ENCODE measurements at places on chromosomes 4 and X.

DNA sequence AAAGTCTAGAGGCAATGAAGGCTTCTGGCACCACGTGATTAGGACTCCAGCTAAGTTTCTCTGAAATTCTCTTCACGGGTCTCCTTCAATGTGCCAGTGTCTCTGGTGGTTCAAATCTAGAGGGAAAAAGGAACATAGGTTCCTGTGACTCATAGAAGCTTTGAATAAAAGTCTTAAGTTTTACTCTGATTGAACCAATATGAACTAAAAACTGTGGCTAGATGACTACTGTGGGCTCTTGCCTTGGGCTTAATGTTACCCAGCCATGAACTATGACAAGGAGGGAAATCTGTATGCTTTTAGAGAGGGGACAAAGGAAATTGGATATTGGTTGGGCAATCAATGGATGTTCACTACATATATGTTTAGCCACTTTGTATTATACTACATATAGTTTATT, 49.9 kb upstream of the TEX13D start:
- no peak for DNase-seq

- DNase-seq: no peak
Observed at GRCh38 chr4:129929052-129929451, 833.1 kb downstream of the C4orf33 start.

DNA sequence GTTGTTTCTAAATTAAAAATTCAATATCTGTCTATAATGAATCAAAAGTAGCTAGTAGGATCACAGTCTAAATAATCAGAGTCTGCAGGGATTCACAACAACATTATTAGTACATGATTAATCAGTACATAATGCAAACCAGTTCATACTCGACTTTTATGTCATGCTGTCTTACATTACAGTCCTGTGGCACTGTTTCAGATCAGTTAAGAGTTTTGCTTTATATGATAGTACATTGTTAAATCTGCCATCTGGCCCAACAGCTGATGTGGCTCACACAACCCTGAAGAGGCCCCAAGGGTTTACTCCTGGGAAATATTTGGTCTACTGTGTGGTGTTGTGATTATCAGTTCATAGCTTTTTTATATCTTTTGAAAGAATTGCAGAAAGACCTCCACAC, 247.1 kb upstream of the ETNPPL start:
- DNase-seq: no peak

GRCh38 chr4:171813526-171814250, 484 bp downstream of the GALNTL6 start:
- no peak for DNase-seq

DNA sequence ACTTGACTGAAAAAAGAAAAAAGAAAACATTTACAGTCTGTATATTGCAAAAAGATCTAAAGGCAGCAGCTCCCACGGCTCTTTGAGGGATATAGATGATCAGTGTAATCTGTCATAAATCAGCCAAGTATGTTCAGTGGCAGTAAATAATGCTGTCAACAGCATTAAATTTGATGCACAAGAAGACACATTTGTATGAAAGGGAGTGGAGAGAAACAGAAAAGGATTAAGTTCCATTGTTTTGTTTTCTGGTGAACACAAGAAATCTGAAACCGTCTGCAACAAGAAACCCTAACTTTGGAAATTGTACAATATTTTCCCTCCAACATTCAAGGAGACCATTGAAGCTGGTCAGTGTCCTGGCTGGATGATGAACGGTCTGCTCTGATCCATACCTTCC, 27.6 kb upstream of the C1QTNF7 start:
- DNase-seq: no peak

- DNase-seq: no peak
Observed at GRCh38 chr4:77880784-77881183, 18.2 kb downstream of the MRPL1 start.

DNA sequence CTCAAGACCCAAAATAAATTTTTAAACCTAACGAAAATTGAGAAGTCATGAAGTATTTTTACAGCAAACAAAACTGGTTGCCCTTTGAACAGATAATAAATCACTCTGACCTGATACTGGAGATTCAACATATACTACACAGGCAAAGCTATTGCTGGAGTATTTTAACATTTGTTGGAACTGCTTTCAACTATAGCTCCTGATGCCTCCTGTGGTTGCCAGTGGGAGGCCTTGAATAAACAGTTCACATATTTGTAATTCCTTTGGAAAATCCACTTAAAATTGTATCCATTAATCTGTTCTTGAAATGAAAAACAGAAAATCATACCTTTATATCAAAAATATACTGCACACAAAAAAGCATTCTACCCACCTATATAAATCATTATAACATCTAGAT, 605.1 kb downstream of the KCTD8 start:
- no peak for DNase-seq

DNA sequence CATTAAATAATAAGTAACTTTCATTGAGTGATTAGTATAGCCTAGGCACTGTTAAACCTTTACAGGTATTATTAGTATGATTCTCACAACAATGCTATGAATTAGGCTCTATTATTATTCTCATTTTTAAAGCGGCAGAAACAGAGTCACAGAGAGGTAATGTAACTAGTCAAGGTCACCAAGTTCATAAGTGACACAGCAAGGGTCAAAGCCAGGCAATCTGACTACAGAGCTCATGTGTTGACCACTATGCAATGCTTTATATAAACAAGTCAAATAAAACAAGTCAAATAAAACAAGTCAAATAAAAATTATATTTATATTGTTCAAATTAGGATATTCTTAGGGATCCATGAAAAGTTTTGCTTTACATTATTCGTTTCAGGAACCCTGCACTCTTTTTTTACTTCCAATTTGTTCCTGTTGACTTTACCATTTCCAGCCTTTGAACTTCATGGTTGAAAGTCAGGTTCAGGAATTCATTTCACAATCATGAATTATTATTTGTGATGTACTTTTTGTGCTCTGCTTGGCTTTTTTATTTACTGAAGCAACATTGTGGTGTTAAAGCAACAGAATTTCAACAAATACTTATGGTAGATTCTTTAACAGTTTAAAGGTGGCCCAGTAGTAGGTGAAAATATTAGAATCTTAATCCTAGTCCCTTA, 18.0 kb upstream of the ZC4H2 start:
- no peak for DNase-seq

DNA sequence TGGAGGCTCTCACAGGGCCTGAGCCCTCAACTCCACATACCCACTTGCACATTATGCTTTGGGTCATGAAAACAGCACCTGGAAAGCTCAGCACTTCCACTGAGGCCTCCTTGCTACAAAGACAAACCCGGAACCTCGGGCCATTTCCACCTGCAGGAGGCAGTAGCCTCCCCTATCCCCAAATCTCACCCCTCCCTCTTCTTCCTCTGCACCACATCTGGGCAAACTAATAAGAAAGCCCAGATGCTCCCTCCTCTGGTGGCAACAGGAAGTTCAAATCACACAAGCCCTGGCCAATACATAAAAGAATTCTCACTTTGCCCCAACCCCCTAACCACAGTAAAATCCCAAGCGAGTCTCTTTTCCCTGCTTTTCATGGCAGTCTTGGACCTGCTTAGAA, 136.4 kb downstream of the MAPK10 start:
- no peak for DNase-seq

- no peak for DNase-seq
Observed at GRCh38 chrX:100445593-100445992, 35.5 kb upstream of the PCDH19 start.

DNA sequence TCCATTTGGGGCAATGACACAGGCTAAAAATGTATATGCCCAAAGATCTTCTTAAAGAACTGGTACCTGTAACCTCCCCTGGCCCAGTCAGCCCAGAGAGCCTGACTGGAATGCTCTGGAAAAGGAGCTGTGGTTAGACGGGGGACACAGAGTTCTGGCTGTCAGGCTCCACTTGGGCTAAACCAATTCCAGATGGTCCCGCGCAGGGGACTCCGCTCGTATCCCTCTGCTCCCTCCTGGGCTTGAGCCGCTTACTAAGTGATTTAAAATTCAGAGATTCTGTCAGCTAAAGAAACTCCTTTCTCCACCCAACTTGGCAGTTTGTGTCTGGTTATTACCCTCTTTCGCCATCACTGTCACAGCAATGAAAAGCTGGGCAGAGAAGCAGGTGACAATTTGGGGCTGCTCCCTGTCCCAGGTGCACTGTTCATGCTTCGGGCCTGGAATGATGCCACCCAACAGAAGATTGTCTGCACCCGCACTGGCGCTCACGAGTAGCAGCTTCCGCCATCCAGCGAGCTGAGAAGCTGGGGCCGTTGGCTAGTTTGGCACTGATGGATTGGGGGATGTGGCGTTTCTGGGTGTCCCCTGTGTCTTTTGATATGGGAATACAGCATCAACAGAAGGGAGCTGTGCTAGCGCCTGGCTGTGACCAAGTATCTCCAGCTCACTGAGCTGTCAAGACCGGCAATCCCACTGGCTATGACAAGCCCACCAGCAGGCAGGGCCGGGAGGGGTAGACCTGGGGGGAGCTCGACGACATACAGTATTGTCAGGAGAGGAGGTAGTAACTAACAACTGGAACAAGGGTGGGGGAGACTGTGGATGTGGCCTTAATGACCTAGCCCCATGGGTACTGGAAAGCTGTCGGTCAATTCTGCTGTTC, 6.7 kb upstream of the IRAK1 start:
- no peak for DNase-seq

- no peak for DNase-seq
Observed at GRCh38 chrX:116239944-116240840, 69.6 kb downstream of the AGTR2 start.

- no peak for DNase-seq
Observed at GRCh38 chr4:54440394-54441136, 211.5 kb downstream of the PDGFRA start.

GRCh38 chr4:158111241-158111640, 61.6 kb downstream of the GASK1B start:
- no peak for DNase-seq

- DNase-seq: no peak
Observed at GRCh38 chrX:120274958-120275357, 24.3 kb downstream of the ZBTB33 start.

DNA sequence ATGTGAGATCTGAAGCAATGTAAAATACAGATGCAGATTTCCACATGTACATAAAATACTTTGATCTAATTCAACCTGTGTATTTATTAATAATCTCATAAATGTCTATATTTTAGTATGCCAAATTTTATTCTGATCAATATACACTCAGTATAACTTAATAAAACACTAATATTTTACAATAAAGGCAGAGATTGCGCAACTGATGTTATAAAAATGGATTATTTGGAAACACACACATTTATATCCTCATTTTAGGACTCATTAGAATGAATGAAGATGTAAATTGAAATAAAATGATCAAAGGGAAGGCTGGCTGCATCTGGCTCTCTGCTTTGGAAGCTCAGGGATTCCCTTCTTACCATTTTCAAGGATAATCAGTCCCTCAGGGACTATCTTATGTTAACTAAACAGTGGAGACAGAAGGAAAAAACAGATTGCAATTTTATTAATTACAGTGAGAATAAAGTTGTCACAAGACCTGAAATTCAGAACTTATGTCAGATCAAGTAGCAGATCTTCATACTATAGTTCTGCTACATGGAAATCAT, 900.9 kb upstream of the EPHA5 start:
- no peak for DNase-seq

GRCh38 chr4:90234916-90235547, 107.8 kb downstream of the CCSER1 start:
- DNase-seq: no peak

DNA sequence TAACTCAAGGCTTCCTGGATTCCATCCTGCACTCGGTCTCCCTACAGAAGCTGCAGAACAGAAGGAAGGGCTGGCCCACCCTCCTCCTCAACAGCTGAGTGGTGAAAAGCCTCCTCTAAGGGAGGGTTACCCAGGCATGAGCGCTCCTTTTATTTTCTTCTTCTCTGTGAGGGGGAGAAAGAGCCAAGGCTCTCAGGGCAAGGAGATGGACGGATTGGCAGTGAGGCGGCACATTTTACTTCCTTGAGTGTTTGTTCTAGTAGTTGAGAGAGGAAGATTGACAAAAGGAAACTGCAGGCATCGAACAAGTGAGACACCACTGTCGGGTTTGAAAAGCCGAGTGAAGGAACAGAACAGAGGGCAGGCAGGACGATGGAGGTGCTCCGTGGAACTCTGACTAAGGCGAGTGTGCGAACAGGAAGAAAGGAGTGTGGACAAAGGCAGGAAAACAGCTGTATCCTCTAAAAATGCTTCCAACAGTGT, 38.4 kb upstream of the STS start:
- DNase-seq: no peak

- no peak for DNase-seq
Observed at GRCh38 chr4:21815651-21816377, 132.8 kb downstream of the KCNIP4 start.

DNA sequence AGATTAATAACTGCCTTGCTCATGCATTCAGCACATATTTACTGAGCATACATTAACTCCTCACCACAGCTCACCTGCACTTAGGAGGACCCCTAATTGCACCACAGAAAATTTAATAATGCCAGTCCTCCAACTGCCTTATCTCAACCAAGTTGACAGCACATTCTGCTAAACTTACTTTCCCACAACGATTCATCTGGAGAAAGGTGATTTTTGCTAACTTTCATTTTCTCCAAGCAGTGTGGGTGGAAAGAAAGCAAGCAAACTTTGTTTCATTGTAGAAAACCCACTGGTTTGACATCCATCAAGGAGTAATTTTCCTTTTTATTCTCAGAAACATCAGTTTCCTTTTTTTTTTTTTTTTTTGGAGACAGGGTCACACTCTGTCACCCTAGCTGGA, 49.1 kb downstream of the RASGEF1B start:
- no peak for DNase-seq

DNA sequence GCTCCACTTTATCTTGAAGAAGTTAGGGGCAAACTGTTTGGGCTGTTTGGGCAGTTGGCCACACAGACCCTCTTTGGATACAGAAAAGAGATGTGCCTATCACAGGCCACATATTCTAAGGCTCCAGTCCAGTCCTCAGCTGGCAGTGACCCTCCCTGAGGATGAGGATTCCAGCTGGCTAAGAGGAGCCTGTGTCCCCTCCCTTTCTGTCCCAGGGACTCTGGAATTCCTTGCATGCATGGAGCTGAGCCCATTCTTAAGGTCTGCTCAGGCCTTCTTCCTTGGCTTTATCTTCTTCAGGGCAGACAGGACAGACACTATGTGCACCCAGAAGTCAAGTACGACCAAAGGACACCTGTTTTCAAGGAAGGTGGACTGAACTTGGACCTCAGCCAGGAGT, 23.8 kb upstream of the GK2 start:
- DNase-seq: no peak

DNA sequence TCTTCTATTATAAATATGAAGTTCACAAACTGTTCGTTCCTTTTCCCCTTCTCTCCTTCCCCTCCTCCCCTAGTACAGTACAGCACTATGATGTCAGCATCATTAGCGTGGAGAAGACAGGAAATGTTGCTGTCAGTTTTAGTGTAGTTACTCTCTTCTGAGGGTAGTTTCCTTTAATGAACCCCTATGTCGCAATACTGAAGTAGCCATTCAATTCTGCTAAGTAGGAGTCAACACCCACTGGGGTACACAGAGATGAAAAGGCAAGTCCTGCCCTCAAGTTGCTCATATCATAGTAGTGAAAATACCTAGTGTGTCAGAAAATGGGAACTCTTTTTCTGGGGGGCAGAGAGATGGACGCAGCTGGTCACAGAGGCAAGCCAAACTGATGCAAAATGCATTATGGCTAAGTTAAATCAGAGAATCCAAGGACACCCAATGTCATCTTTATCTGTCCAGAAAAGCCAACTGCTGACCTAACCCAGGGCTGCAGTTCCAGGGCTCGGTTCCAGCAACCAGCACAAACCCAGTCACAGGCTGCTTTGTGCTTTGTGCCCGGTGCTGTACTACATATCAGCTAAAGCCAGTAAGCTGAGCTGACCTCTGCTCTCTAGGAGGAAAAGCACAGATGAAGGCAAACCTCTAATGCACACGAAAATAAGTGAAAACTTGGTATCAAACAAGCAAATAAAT, 31.5 kb downstream of the GRIA3 start:
- DNase-seq: no peak

- no peak for DNase-seq
Observed at GRCh38 chr4:134126000-134126560, 75.5 kb downstream of the PABPC4L start.

Measured in PC-9 (cell line).